ENCODE measurements at places on chromosomes 5 and 9. TPM values are rescaled to one million over a fixed set of nuclear protein-coding genes. Genes with fewer than 3 reads are reported as not detected.

DNA sequence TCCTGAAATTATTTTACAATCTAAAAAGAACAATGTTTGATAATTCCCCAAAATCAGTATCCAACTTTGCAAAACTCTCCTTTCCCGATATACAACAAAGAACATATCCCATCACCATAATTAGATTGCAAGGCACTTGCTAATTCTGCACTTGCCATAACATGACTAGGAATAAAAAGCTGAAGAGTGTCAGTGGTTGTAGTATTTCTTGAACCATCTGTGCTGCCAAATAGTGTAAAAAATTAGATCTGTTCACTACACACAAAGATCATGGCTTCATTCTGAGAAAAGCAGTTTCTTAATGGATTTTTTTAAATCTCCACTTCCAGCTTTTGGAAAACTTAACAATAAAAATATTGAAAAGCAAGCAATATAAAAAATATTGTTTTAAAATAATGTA lies 259.5 kb upstream of the FAM174A start:
- no peaks in the 10 kb centered on the region for H3K36me3 ChIP-seq
- H3K27me3 ChIP-seq, result no peaks in the 10 kb centered on the region
- H3K27ac ChIP-seq, result no peak overlapping the region
- no peaks in the 10 kb centered on the region for H3K4me1 ChIP-seq

DNA sequence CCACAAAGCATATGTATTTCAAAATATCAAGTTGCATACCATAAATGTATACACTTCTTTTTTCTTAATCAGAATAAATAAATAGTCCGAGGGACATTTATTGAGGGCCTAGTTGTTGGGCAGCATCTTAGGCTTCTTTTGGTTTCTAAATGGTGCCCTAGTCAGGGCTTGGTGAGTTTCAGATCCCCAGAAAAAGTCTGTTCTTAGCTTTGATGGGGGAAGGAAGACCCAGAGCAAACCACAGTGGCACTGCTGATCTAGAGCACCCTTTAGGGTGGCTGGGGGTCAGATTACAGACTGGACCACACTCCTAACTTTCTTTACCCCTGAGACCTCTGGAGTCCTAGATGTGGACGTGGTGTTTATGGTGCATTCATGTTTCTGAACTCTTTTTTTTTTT lies 97.8 kb downstream of the C9orf152 start:
- H3K4me1 ChIP-seq, result peaks cover 23% of the 10 kb centered on the region
- no peak overlapping the region for H3K4me3 ChIP-seq
- no peak for DNase-seq
- no peaks in the 10 kb centered on the region for H3K27me3 ChIP-seq
- no peaks in the 10 kb centered on the region for H3K36me3 ChIP-seq

- no peaks in the 10 kb centered on the region for H3K27me3 ChIP-seq
- no peaks in the 10 kb centered on the region for H3K36me3 ChIP-seq
- no peak overlapping the region for H3K4me3 ChIP-seq
- DNase-seq, result no peak
- H3K27ac ChIP-seq, result no peak overlapping the region
Measured at GRCh38 chr5:93278896-93279295, 302.1 kb downstream of the NR2F1-AS1 start.

- H3K4me3 ChIP-seq, result no peak overlapping the region
- H3K4me1 ChIP-seq, result no peaks in the 10 kb centered on the region
- H3K36me3 ChIP-seq, result no peaks in the 10 kb centered on the region
Measured at GRCh38 chr5:130068101-130068500, 163.8 kb downstream of the CHSY3 start.

DNA sequence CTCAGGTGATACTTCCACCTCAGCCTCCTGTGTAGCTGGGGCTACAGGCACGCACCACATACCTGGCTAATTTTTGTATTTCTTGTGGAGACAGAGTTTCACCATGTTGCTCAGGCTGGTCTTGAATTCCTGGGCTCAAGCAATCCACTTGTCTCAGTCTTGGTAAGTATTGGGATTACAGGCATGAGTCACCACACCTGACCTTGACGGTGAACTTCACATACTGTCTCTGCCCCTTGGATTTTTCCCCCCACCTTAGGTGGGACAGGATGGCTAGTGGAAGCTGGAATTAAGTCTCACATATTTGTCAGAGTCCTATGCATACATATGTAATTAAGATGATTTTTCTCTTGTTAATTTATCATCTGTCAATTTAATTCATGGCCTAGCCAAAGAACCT lies 20.9 kb upstream of the RFK start:
- peak overlapping the region; percentile 48 for H3K27ac ChIP-seq
- H3K27me3 ChIP-seq, result no peaks in the 10 kb centered on the region
- no peaks in the 10 kb centered on the region for H3K36me3 ChIP-seq
- H3K4me1 ChIP-seq, result peaks cover 19% of the 10 kb centered on the region
- DNase-seq, result peak; percentile 70

DNA sequence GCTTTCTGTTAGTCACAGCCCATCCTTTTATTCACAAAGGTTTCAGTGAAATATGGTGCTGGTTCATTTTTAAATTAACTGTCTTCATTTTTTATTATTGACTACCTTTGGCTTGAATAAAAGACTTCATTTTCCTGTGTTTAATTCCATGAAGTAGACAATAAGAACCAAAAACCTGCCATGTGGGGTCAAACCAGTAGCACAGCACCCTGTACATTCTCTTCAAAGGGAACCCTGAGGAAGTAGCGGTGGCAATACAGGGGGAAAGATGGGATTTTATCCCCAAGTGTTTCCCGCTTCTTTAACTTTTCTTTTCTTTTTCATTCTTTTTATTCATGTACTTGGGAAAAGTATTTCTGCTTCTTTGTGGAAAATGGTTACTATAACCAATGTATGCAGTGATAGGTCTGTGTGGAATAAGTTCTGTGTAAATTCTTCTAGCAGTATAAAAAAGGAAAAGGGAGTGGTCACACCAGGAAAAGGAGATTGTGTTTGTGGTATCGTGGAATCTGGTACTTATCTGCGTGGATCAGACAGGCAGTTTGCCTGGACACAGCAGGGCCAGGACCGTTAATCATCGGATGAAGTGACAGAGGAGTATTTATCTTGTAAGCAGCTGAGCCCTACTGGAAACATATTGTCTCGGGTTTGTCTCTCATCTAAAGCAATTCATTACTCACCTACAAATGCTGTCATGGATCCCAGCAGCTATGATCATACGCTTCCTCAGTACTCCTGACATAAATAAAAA lies 94.2 kb downstream of the PPIC start:
- H3K36me3 ChIP-seq, result no peaks in the 10 kb centered on the region
- H3K27ac ChIP-seq, result no peak overlapping the region
- peaks cover 5% of the 10 kb centered on the region for H3K4me1 ChIP-seq
- no peaks in the 10 kb centered on the region for H3K27me3 ChIP-seq

DNA sequence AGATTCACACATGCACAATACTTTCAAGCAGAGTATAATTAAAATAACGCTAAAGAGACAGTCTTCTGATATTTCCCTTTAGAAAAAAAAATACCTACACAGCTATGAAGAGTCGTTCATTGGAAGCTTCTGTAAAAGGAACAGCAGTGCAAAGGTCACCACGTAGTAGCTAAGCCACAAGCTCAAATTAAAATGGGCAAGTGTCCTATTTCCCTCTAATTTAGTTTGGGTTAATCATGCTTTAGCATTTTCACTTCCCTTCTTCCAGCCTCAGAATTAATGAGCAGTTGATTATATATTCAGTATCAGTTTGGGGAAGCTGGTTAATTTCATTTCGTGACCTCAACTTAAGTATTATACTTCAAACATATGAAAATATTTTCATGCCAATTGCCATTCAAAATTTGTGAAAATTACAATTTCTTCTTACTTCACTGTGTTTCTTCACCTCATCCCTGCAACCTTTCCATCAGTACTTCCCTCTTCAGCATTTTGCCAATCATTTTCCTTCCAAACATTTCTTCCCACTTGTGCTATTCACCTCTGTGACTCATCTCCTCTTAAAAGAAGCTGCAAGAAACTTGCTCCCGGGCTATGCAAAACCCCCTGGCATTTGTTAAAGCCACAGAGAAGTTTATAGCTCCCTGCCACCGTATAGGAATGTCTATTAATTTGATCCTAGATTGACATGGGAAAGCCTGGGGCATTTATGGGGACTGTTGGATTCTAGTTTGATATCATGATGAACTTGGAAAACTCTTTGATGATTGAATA lies 83.0 kb downstream of the DMRTA1 start:
- H3K4me3 ChIP-seq, result no peak overlapping the region
- no peaks in the 10 kb centered on the region for H3K27me3 ChIP-seq
- H3K36me3 ChIP-seq, result no peaks in the 10 kb centered on the region

DNA sequence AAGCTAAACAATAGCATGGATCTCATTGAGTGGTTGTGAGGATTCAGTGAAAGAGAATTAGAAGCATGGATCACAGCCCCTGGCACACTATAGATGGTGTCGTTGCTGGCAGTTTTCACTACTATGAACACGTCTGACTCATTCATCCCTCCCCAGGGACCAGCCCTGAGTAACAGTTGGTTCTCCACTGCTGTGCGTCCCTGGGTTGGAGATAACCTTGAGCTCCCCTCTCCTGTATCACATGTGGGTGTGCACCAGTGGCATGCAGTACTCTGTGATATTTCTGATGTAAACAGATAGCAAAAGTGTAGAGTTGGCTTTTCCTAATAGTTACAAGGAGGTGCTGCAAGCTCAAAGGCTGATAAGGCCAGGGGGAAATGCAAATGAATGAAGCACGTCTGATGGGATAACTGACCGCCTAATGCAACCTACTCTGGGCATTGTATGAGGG lies 8.8 kb upstream of the LCP2 start:
- peak; percentile 20 for DNase-seq
- no peaks in the 10 kb centered on the region for H3K4me1 ChIP-seq
- H3K4me3 ChIP-seq, result no peak overlapping the region

DNA sequence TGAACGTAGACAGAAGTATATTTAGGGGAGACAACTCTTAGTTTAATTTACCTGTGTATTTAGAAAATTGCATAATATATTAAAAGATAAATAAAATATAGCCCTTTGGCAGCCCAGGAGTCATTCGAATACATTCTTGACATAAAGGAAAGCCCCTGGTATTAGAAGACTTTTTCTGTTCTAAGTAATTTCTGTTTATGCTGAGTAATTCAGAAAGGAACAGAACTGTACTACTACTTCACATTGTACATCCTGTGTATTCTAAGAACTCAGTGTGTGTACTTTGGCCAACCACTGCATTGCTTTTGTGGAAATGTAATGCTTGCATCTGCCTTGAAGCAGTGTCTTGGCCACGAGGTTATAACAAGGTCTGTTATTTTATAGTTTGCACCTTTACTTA lies 136.4 kb downstream of the KDM4C start:
- no peak for DNase-seq
- peaks cover 3% of the 10 kb centered on the region for H3K36me3 ChIP-seq
- H3K27me3 ChIP-seq, result no peaks in the 10 kb centered on the region
- no peak overlapping the region for H3K27ac ChIP-seq

GRCh38 chr9:98191181-98191608 lies 1.2 kb downstream of the CORO2A start:
- DNase-seq, result no peak
- H3K36me3 ChIP-seq, result no peaks in the 10 kb centered on the region
- H3K27me3 ChIP-seq, result no peaks in the 10 kb centered on the region
- peaks cover 5% of the 10 kb centered on the region for H3K4me1 ChIP-seq

DNA sequence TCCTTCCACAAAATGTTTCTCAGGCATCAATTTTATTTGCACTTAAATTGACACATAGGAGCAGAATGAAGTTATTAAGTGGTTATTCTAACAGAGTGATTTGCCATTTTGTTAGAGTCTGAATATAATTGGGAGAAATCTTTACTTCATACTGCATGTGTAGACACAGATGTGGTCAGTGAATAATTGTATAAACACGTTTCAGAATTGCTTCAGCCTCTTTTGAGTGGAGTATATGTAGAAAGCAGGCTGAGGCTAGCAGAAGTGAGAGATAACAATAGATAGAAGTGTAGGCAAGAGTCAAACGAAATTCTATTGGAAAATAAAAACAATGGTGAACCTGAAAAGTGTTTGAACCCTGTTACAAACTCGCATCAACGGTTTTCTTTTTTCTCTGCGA lies 270.7 kb downstream of the TMEM167A start:
- DNase-seq, result peak; percentile 45
- no peak overlapping the region for H3K4me3 ChIP-seq
- no peaks in the 10 kb centered on the region for H3K4me1 ChIP-seq

GRCh38 chr5:81961651-81962440 lies 10.0 kb upstream of the ATG10 start:
- H3K4me3 ChIP-seq, result no peak overlapping the region
- H3K27ac ChIP-seq, result no peak overlapping the region
- no peaks in the 10 kb centered on the region for H3K4me1 ChIP-seq
- no peak for DNase-seq
- no peaks in the 10 kb centered on the region for H3K27me3 ChIP-seq

GRCh38 chr9:79598562-79599345 lies 27.0 kb downstream of the TLE4 start:
- peaks cover 4% of the 10 kb centered on the region for H3K36me3 ChIP-seq
- H3K4me3 ChIP-seq, result no peak overlapping the region
- no peaks in the 10 kb centered on the region for H3K27me3 ChIP-seq
- H3K4me1 ChIP-seq, result no peaks in the 10 kb centered on the region

- no peaks in the 10 kb centered on the region for H3K4me1 ChIP-seq
- DNase-seq, result no peak
- no peaks in the 10 kb centered on the region for H3K27me3 ChIP-seq
- no peak overlapping the region for H3K4me3 ChIP-seq
- H3K36me3 ChIP-seq, result no peaks in the 10 kb centered on the region
Measured at GRCh38 chr9:80556631-80557030, 984.9 kb downstream of the TLE4 start.

- no peaks in the 10 kb centered on the region for H3K36me3 ChIP-seq
- H3K4me1 ChIP-seq, result peaks cover 12% of the 10 kb centered on the region
- H3K27me3 ChIP-seq, result no peaks in the 10 kb centered on the region
Measured at GRCh38 chr5:103444333-103445038, 118.1 kb downstream of the NUDT12 start.

- H3K27ac ChIP-seq, result no peak overlapping the region
- no peak overlapping the region for H3K4me3 ChIP-seq
- DNase-seq, result no peak
Measured at GRCh38 chr5:143118222-143118621, 285.3 kb downstream of the NR3C1 start.

DNA sequence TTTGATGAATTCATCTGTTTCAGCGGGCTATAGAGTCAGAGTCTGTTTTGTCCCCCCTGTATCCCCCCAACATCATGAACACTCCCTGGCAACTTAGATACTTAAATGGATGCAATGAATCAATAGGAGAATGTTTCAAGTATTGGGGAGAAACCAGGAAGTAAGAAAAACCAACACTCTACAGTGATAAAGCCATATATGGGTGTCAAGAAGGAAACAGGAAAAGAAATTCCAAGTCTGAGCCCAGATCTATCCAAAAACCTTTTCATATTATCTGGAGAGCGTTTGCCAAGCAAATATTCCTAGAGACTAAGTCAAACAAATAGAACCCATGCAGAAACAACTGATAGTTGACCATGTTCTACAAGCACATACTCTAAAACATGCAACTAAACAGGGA lies 2.3 kb upstream of the GNAQ start:
- no peak overlapping the region for H3K27ac ChIP-seq
- H3K4me3 ChIP-seq, result no peak overlapping the region
- no peaks in the 10 kb centered on the region for H3K27me3 ChIP-seq
- H3K4me1 ChIP-seq, result peaks cover 17% of the 10 kb centered on the region
- no peak for DNase-seq

RAB14 gene
- total RNA-seq, result 72.1 TPM

NEUROG1 gene
- total RNA-seq, result not detected

TSSK1B gene
- 0.20 TPM for total RNA-seq

PCDHB6 gene
- 0.70 TPM for total RNA-seq

CDC20B gene
- total RNA-seq, result 0.11 TPM

DRD1 gene
- total RNA-seq, result 0.23 TPM

RANBP17 gene
- 15.9 TPM for total RNA-seq

ABLIM3 gene
- 3.9 TPM for total RNA-seq

TRAF1 gene
- total RNA-seq, result 4.2 TPM
